ENCODE measurements at places on chromosomes 7 and 10. TPM values are rescaled to one million over a fixed set of nuclear protein-coding genes. Genes with fewer than 3 reads are reported as not detected.

DIP2C gene
- 31.5 TPM for total RNA-seq

OPN1SW gene
- not detected for total RNA-seq

MUC12 gene
- 0.72 TPM for total RNA-seq

SLC13A1 gene
- total RNA-seq, result 132 TPM

PILRA gene
- total RNA-seq, result 8.0 TPM

OR9A2 gene
- total RNA-seq, result not detected

All from mucosa of gallbladder (tissue), 1 donor.